ENCODE measurements at places on chromosomes 5 and 9.
A peak's percentile ranks its signal among the peaks of the same experiment; 100 is the strongest.

DNA sequence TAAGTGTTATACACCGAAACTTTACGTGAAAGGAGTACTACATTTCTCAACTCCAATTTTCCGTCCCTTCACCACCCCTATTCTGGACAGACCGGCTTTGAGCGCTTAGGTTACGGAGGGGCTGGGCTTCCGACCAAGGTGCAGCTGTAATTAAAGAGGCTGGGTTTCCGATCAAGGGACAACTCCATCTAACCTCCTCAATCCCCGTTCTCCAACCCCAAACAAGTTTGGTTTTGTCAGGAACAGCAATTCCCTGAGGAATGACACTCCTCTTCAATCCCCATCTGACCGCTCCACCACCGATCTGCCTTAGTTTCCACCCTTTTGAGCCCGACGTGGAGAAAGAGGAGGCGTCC is 577 bp downstream of the TUT7 start:
- DNase-seq, result peak; percentile 72

DNA sequence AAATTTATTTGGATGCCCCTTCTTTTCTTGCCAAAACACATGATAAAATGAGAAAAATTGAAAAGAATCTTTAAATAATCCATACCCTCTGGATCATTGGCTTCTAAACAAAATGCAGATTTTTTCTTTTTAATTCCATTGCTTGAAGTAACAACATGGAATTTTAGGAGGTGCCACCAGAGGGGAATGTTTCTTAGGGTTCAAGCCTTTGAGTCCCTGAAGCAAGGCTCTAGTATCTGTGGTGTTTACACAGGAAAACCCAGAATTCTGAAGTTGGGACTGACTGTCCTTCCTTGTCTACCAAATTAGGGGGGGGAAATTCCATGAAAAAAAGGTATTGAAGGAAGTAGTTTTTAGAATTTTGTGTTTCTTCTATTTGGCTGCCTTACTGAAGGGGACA is 69.4 kb downstream of the LMNB1 start:
- no peak for DNase-seq

DNA sequence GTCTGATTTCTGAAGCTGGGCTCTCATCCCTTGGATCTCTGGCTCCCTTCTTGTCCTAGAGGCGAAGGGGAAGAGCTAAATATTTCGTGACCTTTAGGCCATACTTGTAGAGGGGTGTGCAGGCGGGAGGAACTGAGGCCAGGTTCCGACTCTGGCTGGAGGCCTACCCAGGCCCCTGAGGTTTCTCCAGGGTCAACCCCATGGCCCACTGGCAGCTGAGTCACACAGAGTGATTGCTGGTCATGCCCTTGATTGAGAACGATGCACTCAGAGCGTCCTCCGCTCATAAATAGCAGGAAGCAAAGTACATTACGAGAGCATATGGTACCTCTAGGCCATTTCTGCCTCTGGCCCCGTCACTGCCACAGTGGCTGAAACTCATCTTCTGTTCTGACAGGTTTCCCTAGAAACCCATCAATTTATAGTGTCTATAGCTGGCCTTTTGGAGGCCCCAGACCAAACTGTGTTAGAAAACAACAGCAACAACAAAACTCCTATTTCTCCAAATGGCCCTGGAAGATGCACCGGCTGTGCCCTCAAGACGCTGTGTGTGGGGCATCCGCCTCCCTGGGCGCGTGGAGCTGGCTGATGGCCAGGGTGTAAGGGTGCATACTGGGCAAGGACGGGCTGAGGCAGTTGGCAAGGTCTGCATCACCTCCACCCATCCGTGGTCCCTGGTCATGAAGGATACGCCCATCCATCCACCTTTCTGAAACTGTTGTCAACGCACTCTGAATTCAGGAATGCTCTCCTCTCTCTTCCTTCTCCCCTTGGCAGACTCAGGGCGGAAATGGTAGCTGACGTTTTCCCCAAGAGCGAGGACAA is 32.9 kb upstream of the FCN1 start:
- DNase-seq, result no peak

DNA sequence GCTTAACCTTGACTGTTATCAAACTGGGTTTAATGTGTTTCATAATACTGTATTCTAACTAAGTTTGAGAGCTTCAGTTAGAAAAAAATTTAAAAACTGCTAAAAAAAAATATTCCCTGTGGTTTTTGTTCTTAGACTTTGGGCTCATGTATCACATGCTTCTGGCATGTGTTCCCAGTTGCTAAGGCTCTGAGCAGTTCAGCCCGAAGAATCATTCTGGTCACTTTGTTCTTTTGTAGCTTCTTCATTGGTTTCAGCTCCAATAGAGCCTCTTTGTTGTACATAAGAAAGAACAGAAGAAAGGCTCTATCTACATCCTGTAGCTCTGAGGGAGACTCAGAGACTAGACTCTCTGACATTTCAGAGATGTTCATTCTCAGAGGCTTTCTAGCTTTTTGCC is 25.6 kb downstream of the KCNN2 start:
- no peak for DNase-seq

- DNase-seq, result no peak
These were observed 257.8 kb downstream of the PLK2 start for GRCh38 chr5:58201922-58202648.

- no peak for DNase-seq
These were observed 70.0 kb upstream of the NR3C1 start for GRCh38 chr5:143473481-143473880.

DNA sequence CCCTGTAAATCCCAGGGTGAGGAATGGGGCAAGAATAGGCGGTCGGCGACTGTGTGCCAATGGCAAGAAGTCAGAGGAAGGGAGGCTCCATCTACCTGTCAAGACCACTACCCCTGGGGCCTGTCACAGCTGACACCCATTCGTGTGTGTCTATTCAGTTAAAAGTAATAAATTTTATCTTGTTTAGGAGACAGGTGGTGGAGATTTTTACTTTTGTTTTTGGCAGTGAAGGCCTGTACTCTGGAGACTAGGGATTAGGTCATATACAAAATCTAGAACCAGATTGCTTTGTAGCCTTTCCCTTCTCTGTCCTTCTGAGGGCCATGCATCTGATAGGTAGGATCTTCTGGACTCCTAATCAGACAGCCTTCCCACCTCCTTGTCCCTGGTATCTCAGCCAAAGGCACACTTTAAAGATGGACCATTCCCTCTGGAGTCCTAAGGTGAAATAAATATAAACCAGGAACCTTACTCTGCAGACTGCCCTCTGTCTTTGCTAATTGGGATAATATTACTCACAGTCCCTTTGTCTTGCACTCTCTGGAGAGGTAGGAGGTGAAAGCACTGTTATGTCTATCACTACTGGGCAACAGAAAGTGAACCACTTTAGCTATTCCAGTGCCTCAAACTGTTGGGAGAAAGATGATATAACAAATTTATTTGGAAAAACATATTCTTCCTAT is 213.2 kb upstream of the ACTBL2 start:
- no peak for DNase-seq

GRCh38 chr5:172486451-172486850 is 32.1 kb upstream of the SH3PXD2B start:
- no peak for DNase-seq

DNA sequence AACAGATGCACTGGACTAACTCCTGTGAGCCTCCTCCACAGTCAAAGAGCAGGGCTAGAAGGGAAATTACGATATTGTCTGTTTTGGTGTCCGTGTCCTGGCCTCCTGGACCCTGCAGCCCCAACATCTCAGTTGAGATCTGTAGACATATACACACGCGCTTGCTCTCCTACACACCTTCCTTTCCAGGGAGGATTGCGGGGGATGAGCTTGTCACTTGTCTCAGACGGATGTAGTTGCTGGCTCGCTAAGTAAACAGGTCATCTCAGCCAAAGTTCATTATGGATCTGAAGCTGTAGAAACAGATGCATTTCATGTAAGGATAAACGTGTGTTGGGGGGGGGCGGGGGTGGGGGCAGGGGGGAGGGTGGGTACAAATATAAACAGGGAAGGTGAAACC is 549.3 kb downstream of the CCDC171 start:
- no peak for DNase-seq
